ENCODE measurements at places on chromosomes 13 and 19. TPM values are rescaled to one million over a fixed set of nuclear protein-coding genes. Genes with fewer than 3 reads are reported as not detected.

- peaks cover 7% of the 10 kb centered on the region for H3K4me1 ChIP-seq
- no peak for DNase-seq
- H3K36me3 ChIP-seq, result no peaks in the 10 kb centered on the region
- H3K27me3 ChIP-seq, result no peaks in the 10 kb centered on the region
- H3K27ac ChIP-seq, result peak overlapping the region; percentile 60
Measured at GRCh38 chr19:13018035-13018914, 23.0 kb downstream of the NFIX start.

GRCh38 chr13:88919970-88920628 is 1248.9 kb downstream of the SLITRK5 start:
- DNase-seq, result no peak
- no peaks in the 10 kb centered on the region for H3K4me1 ChIP-seq
- no peaks in the 10 kb centered on the region for H3K36me3 ChIP-seq
- no peak overlapping the region for H3K4me3 ChIP-seq
- no peaks in the 10 kb centered on the region for H3K27me3 ChIP-seq

- H3K4me1 ChIP-seq, result no peaks in the 10 kb centered on the region
- no peaks in the 10 kb centered on the region for H3K27me3 ChIP-seq
- H3K4me3 ChIP-seq, result no peak overlapping the region
- no peak for DNase-seq
- H3K36me3 ChIP-seq, result no peaks in the 10 kb centered on the region
Measured at GRCh38 chr13:60869225-60869624, 472.2 kb downstream of the TDRD3 start.

- peak within 1 kb of the TSS; percentile 89 for H3K4me3 ChIP-seq
- H3K27me3 ChIP-seq, result no peaks in the 10 kb centered on the region
- H3K36me3 ChIP-seq, result peaks cover 3% of the 10 kb centered on the region
- H3K4me1 ChIP-seq, result peaks cover 34% of the 10 kb centered on the region
- H3K27ac ChIP-seq, result peak within 1 kb of the TSS; percentile 94
Measured at GRCh38 chr19:2050991-2051772, at the start of gene MKNK2. MKNK2 (minus strand) TSS chr19:2051244; CDS start chr19:2050851, 393 bp downstream.

DNA sequence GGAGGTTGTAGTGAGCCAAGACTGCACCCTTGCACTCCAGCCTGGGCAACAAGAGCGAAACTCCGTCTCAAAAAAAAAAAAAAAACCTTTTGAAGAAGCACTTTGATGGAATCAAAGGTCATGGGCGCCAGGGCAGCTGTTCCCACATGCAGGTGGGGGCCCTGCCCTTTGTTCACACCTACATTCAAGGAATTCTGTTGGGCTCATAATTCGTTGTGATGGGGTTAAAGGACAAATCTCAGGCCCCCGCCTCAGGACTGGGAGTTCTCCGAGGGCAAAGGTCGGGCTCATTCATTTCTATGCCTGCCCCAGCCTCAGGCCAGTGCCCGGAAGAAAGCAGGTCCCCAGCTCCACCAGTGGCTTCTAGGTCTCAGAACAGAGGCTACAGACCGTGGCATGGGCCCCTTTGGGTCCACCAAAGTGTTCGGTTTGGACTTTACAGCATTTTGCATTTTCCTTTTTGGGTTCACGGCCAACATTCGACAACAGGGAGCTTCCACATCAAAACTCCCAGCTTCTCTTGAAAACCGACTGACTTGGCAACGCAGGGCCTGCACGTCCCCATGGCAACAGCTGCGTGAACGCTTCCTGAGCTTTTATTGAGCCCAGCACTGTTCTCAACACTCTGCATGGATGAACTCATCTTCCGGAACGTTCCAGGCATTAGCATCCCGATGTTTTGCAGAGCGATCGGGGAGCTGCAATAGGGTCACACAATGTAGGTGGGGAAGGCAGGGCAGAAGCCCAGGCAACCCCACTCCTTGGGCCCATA is 10.1 kb upstream of the GTF2F1 start:
- DNase-seq, result peak; percentile 89
- H3K4me3 ChIP-seq, result no peak overlapping the region
- no peaks in the 10 kb centered on the region for H3K36me3 ChIP-seq
- peaks cover 9% of the 10 kb centered on the region for H3K4me1 ChIP-seq

DNA sequence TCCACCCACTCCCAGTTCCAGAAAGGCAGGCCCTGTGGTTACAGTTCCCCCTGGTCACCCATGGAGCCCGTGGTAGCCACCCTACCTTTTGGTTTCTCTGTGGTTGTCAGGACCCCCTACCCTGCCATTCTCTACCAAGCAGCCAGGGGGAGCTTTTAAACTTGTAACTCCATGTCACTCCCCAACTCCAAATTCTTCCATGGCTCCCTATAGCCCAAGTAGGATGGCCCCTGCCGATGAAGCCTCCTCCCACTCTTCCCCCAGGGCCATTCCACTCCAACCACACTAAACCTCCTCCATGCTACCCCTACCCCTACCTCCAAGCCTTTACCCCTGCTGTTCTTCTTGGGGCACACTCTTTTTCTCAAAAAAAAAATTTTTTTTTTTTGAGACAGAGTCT is 2.2 kb downstream of the S1PR2 start:
- no peaks in the 10 kb centered on the region for H3K36me3 ChIP-seq
- no peaks in the 10 kb centered on the region for H3K27me3 ChIP-seq
- H3K4me3 ChIP-seq, result no peak overlapping the region
- peak overlapping the region; percentile 1 for H3K27ac ChIP-seq
- no peaks in the 10 kb centered on the region for H3K4me1 ChIP-seq

DNA sequence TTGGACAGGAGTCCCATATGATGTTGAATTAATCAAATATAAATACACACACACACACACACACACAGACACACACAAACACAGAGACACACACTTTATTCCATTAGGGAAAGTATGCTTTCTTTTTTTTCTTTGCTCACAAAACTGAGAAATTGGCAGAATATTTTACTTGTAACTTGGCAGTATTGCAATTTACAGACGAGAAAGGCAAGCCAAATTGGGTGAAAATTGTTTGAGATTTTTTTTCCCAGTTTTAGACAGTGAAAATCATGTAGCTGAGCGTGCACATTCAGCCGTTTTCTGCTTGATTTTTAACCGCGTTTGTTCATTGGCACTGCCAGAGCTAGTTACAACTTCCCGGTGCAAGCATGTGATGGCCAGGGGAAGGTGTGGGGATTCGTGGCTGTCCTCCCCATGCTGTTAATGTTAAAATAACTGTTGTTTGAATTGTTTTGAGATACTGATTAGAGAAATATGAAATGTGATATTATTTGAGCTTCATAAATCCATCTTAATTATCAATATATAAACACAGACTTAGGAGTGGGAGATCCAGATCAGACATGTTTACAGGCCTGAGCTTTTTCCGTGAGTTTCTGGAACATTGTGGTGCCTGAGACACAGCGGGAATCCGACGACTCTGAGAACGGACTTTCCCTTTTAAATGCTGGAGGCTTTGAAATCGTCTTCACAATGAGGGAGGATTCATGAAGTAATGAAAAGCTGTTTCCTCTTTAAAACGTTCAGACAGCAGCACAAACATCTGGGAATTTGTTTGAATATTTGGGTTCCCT is 125.5 kb downstream of the KCNRG start:
- no peaks in the 10 kb centered on the region for H3K27me3 ChIP-seq
- no peaks in the 10 kb centered on the region for H3K4me1 ChIP-seq
- DNase-seq, result no peak
- no peak overlapping the region for H3K4me3 ChIP-seq

DNA sequence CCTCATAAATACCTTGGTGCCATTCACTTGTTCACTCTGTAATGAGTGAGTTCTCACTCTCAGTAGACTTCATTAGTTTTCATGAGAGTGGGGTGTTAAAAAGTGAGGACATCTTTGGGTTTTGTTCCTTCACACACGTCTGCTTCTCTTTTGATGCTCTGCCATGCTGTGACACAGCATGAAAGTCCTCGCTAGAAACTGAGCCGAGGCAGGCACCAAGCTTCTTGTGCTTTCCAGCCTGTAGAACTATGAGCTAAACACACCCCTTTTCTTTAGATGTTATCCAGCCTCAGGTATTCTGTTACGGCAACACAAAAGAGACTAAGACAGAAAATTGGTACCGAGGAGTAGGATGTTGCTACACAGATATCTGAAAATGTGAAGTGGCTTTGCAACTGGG is 43.7 kb downstream of the ALOX5AP start:
- H3K4me3 ChIP-seq, result no peak overlapping the region
- DNase-seq, result no peak
- H3K4me1 ChIP-seq, result no peaks in the 10 kb centered on the region
- H3K27ac ChIP-seq, result no peak overlapping the region

DNA sequence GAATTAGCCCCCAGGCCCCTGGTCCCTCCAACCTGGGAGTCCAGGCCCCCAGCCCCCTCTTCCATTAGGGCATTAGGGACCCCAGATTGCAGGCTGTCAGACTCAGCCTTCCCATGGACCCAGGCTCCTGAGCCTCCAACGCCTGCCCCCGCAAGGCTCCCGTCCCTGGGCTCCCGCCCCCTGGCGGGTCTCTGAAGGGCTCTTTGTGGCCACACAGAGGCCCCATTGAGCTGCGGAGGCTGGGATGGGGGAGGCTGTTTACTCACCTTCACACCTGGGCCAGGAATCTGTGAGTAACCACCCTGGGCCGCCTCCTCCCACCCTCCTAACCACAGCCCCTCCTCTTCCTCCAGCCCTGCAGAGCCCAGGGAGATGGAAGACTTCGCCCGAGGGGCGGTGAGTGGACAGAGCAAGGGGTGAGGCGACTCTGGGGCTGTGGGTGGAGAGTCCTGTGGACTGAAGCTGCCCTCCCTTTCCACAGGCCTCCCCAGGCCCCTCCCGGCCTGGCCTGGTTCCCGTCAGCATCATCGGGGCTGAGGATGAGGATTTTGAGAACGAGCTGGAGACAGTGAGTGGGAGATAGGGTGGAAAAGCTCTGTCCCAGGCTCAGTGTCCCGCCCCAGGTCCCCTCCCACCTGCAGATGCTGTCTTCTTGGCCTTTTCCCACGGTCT is 4.9 kb downstream of the ARHGEF1 start:
- peaks cover 19% of the 10 kb centered on the region for H3K4me1 ChIP-seq
- H3K27me3 ChIP-seq, result no peaks in the 10 kb centered on the region
- H3K27ac ChIP-seq, result peak overlapping the region; percentile 53
- H3K36me3 ChIP-seq, result peaks cover 7% of the 10 kb centered on the region
- DNase-seq, result peak; percentile 70

DNA sequence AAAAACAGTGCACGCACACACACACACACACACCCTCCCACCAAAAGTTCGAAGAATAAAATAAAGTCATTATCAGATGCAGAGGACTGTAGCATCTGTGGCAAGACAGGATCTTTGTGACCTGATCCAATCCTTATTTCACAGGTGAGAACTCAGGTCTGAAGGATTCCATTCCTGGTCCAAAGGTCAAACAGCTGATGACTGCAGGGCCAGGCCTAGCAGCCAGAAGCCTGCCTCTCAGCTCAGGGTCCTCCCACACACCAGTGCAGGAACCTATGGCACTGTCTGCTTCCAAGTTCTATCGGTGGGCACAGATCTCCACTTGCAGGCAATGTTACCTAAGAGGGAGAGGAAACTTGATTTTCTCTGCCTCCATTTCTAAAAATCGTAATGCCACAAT is 57.5 kb downstream of the SERP2 start:
- no peak overlapping the region for H3K4me3 ChIP-seq
- no peaks in the 10 kb centered on the region for H3K4me1 ChIP-seq
- H3K27ac ChIP-seq, result peak overlapping the region; percentile 34

DNA sequence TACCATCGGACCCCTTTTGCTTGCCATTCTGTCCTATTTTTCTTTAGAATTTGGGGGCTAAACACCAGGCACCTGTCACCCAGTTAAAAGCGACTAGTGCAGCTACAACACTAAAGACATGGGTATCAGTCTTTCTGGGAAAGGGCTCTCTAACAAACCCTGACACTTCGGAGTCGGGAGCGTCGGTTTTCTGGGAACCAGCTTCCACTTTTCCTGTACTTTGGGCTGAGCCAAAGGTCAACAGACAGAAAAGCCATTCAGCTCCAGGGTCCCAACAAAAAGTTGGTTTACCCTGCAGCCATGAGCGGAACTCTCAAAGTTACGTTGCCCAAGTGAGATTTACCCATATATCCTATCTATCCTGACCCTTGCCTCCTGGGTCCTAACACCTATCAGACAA is 337.0 kb upstream of the SLITRK5 start:
- DNase-seq, result no peak
- H3K4me1 ChIP-seq, result no peaks in the 10 kb centered on the region
- H3K36me3 ChIP-seq, result no peaks in the 10 kb centered on the region

DNA sequence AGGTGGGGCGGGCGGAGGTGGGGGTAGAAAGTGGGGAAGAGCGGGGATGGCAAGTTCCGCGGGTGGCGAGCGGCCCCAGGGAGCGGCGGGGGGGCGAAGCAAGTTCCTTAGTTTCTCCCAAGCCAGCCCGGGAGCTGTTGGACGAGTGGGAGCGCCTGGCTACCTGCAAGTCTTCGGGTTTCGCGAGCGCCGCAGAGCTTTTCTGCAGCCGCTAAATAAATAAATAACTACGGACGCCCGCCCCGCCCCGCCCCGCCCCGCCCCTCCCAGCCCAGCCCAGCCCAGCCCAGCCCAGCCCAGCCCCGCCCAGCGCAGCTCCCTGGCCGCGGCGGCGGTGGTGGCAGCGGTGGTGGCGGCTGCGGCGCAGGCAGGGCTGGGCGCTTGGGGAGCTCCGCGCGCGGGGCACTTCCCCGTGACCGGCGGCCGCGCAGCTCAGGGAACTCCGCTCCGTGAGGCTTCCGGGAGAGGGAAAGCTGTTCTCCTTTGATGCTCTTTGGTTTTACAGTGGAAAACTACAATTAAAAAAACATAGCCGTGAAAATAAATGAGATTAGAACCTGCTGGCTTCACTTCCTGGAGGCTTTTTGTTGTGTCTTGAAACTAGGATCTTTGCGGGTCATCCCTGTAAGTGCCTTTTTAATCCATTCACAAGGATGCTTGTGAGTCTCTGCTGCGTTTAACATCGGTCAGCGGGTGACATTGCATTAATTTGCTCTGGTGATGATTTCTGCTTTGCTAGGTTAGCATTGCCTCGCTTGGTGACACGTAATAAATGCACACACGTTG is at the start of gene UBE2L5:
UBE2L5 (plus strand) TSS at position 440 of the 786 bp plus-strand sequence. CDS start 5,498 bp downstream, outside the sequence.
- peak; percentile 73 for DNase-seq
- no peaks in the 10 kb centered on the region for H3K27me3 ChIP-seq
- no peaks in the 10 kb centered on the region for H3K4me1 ChIP-seq
- H3K4me3 ChIP-seq, result peak within 1 kb of the TSS; percentile 44

GRCh38 chr13:29993716-29994488 is 143.5 kb upstream of the UBL3 start:
- H3K27ac ChIP-seq, result no peak overlapping the region
- H3K36me3 ChIP-seq, result no peaks in the 10 kb centered on the region
- no peak overlapping the region for H3K4me3 ChIP-seq
- no peak for DNase-seq

DNA sequence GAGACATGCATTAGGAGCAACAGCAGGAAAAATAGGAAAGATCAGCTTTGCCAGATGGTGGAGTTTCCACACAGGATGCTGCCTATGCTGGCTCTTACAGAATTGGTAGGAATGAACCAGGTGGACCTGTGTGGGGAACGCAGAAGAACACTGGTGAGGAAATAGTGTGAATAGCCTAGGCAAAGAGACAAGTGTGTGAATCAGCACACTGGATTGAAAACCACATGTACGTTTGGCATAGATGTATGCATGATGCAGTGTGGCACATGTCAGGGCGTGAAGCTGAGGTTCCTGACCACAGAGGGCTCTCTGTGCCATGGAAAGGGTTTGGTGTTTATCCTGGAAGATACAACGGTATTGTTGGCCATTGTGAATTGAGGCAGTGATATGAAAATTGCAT is 156.5 kb upstream of the SLC10A2 start:
- H3K27ac ChIP-seq, result no peak overlapping the region
- H3K4me1 ChIP-seq, result no peaks in the 10 kb centered on the region
- H3K27me3 ChIP-seq, result no peaks in the 10 kb centered on the region
- no peak for DNase-seq
- H3K4me3 ChIP-seq, result no peak overlapping the region
- no peaks in the 10 kb centered on the region for H3K36me3 ChIP-seq

Gene ZNF486
- total RNA-seq, result 5.0 TPM

Gene LILRB3
- total RNA-seq, result 4.1 TPM

Gene FFAR1
- not detected for total RNA-seq

Gene FFAR3
- 0.27 TPM for total RNA-seq

Gene C19orf67
- total RNA-seq, result not detected

Gene ZNF567
- 2.7 TPM for total RNA-seq
